Effector CD8-positive, alpha-beta T cell (primary cell): ENCODE measurements at places on chromosomes 11 and 22.

DNA sequence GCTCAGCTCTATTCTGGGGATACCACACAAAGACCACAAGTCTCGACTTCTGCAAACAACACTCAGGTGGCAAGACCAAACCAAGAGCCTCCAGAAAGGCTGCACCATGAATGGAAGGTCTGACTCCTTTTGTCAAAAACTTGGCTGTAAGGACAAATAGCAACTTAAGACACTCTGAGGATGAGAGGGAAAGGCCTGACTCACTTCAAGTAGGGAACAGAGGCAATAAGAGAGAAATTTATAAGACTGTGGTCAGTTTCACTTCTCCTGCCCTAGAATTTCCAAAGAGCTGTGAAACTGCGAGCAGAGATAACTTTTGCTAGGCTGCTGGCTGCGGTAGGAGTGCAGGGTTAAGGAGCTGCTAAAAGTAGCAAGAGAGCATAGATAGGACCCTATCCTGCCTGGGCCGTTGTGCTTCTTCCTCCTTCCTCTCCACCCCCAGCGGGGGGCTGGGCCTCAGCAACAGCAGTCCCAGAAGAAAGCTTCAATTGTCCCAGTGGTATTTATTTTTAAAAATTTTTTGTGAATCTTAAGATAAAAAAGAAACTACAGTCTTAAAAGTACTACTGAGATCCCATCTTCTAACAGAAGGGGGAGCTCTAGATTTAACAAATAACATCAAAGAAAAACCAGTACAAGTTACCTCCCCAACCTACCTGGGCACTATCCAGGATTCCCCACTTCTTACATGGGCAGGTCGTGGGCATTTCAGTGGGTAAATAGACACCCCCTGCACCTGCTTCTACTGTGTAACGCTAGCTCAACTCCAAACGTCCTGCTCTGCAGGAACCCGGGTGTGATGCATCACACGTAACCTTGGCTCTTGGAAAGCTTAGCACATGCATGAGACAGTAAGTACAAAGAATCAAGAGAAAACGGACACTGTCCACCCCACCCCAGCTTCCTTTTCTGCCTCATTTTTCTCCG is 66.4 kb downstream of the SGSM3 start:
- DNase-seq = no peak

GRCh38 chr11:117725048-117725734 is 71.8 kb downstream of the DSCAML1 start:
- DNase-seq = no peak

DNA sequence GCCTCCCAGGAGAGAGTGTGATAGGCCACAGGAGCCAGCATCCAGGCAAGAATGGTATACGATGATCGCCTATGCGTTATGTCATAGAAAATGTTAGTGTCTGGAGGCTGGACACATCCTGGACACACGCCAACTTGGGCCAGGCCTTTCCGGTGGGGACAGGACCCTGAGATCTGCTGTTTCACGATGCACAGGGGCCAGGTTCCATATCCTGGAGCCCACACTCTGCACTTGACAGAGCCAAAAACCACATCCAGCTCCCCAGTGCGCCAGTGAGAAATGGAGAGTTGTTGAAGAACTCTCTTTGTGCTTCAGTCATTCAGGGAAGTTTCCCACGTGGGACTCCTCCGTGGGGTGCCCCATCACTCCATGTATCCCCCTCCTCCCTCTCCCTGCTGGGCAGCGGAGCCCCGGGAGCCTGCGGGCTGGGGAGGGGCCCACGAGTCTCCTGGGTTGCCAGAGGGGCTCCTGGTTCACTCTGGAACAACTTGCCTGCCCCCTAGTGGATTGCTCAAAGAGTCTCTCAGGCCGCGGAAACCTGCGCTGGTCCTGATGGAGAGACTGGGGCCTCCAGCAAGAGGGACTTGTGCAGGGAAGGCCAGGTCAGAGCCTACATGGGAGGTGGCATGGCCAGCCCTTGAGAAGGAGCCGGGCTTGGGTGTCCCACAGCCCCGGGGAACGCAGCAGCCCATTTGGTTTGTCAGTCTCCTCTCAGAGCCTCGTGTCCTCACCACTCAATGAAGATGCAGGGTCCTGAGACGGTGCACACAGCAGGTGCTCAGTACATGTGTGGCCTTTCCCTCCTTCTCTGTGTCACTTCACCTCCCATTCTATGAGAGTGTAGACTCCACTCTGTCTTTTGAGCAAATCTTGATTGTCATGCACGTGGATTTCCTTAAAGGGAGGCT is 10.2 kb upstream of the LRRC32 start:
- DNase-seq = peak; percentile 15

DNA sequence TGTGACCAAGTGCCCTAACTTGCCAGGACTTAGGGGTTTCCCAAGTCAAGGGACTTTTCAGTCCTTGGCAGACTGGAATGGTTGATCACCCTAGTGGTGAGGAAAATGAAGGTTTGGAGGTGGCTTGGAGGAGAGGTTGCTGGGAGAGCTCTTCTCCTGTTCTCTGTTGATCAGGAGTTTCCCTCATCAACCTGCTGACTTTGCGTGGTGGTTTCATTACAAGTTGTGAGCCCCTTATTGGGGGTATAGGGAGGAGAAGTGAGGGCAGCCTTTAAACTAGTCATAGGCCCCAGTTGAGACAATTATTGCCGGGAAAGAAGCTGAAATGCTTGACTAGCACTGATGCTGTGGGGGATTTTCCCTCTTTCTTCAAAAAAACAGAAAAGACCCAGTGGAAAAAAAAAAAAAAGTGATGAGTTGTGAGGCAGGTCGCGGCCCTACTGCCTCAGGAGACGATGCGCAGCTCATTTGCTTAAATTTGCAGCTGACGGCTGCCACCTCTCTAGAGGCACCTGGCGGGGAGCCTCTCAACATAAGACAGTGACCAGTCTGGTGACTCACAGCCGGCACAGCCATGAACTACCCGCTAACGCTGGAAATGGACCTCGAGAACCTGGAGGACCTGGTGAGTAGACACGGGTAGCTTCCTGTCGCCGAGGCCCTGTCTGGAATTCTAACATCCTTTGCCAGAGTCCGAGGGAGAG is at the start of gene CXCR5:
TSS of gene CXCR5 (plus strand) at position 525 of the 704 bp plus-strand sequence. CDS start at position 575, 50 bp downstream.
- DNase-seq = no peak

DNA sequence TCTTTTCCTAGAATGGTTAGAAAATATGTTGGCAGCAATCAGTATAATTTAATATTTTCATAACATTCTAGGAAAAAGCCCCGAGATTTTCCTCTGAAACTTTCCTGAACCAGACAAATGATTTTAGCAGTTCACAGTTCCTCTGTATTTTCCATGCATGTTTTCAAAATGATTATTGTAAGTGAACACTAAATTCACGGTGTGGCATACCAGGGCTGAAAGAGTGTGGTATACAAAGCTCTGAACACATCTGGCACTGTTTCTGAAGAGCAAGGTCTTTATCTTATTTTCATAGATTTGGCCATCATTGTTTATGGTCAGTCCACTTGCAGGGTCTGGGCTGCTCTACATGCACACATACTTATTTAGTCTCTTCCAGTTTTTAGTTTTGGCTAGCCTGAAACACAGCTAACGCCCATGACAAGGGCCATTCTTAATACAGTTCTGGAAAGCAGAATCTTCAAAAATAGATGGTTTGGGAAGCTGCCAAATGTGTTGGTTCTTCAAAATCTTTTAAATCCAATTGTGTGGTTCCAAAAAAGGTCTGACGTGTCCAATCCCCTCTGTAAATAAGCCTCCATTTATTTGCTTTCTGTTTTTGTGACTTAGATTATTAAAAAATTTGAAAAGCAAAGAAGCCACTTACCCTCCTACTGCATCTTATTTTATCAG is 7.9 kb upstream of the GAB2 start:
- DNase-seq = no peak

GRCh38 chr11:106121570-106122320 is 44.3 kb downstream of the AASDHPPT start:
- no peak for DNase-seq

DNA sequence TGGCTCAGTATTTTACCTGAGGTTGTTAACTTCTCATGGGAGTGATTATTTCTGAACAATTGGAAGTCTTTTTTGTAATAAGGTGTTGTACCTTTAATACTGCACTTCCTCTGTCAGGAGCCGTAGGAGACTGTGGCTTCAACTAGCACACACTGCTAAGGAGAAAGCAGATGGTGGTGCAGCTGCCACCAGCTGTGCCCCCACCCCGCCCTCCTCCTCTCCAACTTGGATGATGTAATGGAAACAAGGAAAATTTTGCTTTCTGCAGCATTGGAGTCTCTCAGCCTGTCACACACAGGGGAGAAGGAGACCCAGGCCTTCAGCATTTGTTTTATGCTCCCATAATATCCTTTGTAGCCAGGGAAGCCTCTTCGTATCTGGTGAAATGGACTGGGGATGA is 91.2 kb downstream of the TEAD1 start:
- no peak for DNase-seq

- no peak for DNase-seq
Measured at GRCh38 chr22:50141891-50142363, 28.6 kb upstream of the PANX2 start.

- no peak for DNase-seq
Measured at GRCh38 chr22:45879552-45879949, 97.4 kb downstream of the WNT7B start.

GRCh38 chr11:1926156-1927025 is 6.9 kb downstream of the TNNT3 start:
- no peak for DNase-seq

- peak; percentile 52 for DNase-seq
Measured at GRCh38 chr11:6419009-6419631, at the start of gene APBB1. Gene APBB1 (minus strand): TSS chr11:6419094. CDS start chr11:6411347, 7,747 bp downstream.

DNA sequence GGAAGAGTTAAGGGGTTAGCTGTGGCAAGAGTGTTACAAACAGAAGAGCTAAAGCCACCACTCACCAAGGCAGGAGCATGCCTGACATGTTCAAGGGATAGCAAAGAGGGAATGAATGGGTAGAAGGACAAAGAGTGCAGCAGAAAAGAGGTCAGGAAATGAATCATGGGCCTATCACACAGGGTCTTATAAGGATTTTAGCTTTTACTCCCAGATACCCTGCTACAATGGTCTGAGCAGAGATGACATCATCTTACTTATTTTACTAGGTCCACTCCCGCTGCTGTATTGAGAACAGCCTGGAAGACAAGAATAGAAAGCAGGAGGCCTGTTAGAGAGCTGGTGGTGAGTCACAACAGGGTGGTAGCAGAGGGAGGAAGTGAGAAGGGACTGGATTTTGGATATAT is 9.8 kb downstream of the TRAF6 start:
- no peak for DNase-seq

DNA sequence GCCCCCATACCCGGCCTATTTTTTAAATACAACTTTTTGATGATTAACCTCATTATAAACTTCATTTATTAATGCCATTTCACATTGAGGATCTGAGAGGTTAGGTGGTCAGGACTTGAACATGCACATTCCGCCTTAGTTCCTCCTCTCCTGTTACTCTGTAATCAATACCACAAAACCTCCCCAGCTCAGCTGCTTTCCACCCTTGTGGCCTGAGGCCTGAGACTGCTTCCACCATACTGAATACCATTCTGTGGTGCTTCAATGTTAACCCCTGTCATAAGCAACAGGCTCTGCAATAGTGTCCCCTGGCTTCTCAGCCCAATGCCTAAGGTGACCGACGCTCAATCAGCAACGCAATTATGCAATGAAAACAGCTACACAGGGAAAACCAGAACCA is 405.4 kb downstream of the ETS1 start:
- DNase-seq = no peak

- no peak for DNase-seq
Measured at GRCh38 chr11:16468735-16469453, 112.5 kb upstream of the SOX6 start.

GRCh38 chr11:104547996-104548661 is 350.1 kb downstream of the CASP12 start:
- DNase-seq = no peak

GRCh38 chr22:49503321-49503720 is 324.4 kb downstream of the BRD1 start:
- no peak for DNase-seq

DNA sequence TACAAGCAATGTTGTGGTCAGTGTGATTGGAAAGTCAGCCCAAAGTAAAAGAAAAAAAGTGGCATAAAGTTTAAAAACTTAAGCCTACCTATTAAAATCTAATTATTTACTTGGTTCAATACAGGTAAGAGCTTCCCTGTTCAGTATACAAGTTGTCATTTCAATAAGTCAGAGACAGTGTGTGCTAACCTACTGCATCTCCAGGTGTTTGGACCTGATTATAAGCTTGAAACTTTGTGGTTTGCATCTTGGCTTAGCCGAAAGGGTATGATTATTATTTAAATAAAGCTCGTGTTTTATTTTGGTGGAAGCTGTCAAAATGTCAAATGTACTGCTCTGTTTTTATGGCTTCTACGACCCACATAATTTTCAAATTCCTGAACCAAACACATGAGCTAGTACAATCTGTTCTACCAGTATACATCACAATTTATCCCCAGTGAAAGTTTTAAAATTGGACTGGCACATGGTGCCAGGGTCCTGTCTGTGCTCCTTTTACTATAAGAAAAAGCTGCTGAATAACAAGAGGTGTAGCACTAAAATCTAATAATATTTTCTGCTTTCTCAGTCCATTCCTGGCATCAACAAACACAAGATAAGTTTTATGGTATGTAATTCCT is 103.9 kb upstream of the ANO3 start:
- DNase-seq = no peak

DNA sequence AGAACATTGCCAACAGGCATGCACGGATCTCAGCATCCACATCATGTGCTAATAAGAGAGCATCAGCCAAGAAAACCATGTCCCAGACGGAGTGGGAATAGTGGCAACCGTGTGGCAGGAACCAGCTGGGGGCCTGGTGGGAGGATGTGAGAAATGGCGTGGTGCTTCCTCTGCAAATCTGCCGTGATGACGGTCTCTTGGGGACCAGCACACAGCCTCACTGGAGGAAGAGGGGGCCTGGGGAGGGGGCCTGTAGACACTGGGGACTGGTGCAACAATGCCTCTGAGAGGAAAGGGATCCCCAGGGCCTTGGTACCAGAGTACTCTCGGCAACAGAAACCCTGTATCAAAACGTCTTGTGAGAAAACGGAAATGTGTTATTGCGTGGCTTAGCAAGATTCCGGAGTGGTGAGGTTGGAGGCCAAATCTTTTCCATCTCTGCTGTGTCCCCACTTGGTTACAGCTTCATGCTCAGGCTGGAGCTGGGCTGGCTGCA is 154.3 kb upstream of the TBCEL start:
- no peak for DNase-seq

GRCh38 chr22:45320357-45320976 is 10.7 kb downstream of the FAM118A start:
- DNase-seq = no peak

DNA sequence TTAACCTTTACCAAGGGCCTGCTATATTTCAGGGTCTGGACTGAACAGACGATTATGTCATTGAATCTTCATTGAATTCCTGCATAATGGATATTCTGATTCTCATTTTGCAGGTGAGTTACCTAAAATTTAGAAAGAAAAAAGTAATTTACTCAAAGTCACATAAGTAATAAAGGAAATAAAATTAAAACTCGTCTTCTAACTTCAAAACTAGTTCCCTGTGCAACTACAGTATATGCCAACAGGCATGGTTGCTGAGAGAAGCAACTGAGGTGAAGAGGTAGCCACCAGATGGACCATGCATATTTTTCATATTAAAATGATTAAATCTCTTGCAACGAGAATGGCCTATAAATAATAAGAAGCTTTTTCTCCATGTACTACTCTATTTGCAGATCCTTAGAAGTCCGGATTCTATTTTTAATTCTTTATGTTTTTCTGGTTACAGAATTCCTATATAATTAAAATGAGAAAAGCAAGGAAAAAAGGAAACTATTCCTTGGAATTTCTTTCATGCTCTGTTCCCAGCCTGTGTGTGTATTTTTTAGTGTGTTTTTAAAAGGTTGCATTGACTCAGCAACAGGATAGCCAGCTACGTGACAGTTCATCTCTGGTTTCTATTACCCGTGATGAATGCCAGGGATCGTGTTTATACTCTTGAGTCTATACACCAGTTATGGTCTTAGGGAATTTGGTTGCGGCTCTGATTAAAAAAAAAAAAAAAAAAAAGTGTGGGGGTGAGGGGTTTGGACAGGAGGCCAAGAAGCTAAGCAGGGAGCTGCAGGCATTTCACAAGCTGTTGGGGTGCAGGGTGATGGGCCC is 186.8 kb downstream of the ETS1 start:
- DNase-seq = no peak
